HCT116 (cell line): ENCODE measurements at places on chromosomes 7 and 10.

- no peak for DNase-seq
Measured at GRCh38 chr10:26792758-26793495, 67.8 kb downstream of the ABI1 start.

DNA sequence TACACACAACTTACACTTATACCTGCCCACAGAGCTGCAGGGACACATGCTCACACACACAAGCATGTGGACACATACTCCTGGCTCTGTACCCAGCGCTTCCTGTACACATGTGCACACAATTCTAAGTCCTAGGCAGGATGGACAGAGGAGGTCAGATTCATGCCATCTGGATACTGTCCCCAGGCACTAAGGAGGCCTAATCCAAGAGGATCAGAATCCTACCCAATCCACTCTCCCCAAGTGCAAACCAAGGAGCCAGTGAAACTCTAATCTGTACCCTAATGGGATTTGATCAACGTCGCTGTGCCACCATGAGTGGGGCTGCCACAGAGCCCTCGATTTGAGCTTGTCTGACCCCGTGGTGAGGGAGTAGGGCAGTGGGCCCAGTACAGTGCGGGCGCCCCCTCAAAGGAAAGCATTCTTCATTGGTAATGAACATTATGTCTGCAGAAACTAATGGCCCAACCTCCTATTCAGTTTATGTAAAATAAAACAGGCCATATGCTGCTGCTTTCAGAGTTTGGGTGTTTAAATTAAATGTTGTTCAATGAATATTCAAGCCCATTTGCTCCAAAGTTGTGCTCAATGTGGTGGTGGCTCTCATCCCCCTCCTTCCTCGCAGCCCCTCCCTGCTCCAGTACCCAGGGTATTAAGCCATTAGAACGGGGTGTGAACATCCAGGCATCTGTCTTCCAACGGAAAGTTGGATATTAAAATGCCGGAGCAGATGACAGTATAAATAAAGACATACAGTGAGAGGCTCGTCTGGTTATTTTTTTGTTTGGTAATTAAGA is 26.4 kb downstream of the RPS24 start:
- DNase-seq: no peak

DNA sequence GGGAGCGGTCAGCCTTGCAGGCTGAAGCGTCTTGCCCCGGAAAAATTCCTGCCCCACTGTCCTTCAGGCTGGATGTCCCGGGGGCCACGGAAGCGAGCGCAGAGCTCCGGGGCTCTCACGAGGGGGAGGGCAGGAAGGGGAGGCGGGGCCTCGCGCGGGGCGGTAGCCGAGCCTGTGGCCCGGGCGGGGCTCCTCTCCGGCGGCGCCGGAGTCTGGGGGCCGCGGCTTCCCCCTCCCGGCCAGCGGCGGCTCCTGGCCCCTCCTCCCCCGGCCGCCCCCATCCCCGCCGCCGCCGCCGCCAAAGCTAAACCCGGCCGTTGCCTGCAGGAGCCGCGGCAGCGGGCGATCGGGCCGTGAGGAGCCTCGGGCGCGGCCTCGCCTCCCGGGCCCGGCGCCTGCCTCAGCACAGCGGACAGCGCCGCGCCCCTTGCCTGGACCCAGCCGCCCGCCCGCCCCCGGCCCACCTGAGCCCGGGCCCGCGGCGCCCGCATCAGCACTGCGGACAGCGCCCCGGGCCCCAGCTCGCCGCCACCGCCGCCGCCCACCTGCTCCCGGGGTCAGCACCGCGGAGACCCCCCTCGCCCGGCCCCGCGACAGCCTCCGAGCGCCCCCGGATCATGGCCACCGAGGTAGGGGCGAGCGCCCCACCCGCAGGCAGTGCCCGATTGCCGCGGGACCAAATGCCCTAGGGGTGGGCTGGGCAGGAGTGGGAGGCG is at the start of gene GOLGA7B:
TSS of gene GOLGA7B (plus strand) at position 157 of the 716 bp plus-strand sequence. CDS start at position 618, 461 bp downstream.
- DNase-seq: no peak

DNA sequence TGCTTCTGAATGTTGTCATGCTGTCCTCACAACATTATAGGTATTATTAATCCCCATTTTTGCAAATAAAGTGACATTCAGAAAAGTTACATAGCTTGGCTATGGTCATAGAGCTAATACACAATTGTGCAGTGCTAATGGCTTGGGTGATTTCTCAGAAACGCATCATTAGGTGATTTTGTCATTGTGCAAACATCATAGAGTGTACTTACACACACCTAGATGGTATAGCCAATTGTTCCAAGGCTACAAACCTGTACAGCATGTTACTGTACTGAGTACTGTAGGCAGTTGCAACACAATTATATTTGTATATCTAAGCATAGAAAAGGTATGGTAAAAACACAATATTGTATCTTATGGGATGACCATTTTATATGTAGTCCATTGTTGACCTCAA is 91.0 kb downstream of the BTAF1 start:
- no peak for DNase-seq

DNA sequence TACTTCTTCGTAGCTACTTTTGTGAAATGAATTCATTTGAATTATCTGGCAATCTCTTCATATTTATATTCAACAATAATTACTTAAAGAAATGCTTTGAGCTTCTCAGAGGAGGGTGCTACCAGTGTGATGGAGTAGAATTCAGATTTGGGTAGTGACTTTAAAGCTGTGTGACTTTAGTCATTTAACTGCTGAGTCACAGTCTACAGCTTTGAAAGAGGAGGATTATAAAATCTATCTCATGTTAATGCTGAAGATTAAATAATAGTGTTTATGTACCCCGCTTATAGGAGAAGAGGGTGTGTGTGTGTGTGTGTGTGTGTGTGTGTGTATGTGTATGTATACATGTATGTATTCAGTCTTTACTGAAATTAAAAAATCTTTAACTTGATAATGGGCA is 68.2 kb downstream of the CFTR start:
- DNase-seq: no peak

DNA sequence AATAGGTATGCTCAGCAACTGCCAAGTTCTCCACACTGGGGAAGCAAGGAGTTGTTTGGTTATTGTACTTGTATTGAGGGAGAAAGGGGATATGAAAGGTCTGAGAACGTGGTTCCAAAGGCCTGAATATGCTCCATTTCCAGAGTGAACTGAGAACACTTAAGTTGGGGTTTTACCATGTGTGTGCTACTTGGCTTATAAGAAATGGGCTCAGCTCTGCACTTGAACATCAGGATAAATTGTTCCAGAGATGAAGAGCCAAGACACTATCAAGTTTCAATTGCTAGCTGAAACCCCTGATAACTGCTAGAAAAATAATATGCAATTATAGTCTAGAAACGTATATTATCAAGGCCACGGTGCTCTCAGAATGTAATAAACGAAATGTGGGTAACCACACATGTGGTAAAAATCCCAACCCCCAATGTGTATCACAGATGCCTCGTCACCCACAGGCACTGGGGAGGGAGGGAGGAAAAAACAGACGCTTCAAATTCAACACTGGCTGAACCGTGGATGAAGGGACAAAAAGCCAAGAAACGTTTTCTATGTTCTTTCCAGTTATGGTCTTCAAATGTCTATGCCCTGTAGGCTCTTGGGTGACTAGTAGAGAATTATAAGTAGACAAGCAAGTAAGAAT is 16.3 kb downstream of the ELMO1 start:
- DNase-seq: no peak

- DNase-seq: no peak
Measured at GRCh38 chr10:13457958-13458686, 70.7 kb downstream of the BEND7 start.

- no peak for DNase-seq
Measured at GRCh38 chr10:111150691-111151090, 73.9 kb downstream of the ADRA2A start.

DNA sequence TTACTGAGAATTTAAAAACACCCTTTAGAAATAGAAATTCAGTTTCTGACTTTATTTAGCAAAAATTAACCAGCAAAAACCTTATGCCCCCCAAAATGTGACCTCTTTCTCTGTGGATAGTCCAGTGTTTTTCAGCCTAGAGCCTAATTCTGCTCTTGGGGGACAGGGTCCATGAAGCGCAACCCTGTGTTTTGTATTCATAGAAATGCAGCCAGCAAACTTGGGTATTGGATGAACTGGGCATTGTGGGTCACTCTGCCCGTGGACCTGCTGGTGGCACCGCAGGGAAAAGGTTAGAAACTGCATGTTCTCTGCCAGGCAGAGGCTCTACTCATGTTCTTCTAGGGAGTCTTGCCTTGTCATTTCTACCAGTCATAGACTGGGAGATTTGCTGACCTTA is 787.4 kb upstream of the C7orf33 start:
- no peak for DNase-seq

- peak; percentile 7 for DNase-seq
Measured at GRCh38 chr7:105934572-105935185, 28.4 kb upstream of the CDHR3 start.

- DNase-seq: no peak
Measured at GRCh38 chr10:5042922-5043321, 39.3 kb upstream of the AKR1C2 start.

DNA sequence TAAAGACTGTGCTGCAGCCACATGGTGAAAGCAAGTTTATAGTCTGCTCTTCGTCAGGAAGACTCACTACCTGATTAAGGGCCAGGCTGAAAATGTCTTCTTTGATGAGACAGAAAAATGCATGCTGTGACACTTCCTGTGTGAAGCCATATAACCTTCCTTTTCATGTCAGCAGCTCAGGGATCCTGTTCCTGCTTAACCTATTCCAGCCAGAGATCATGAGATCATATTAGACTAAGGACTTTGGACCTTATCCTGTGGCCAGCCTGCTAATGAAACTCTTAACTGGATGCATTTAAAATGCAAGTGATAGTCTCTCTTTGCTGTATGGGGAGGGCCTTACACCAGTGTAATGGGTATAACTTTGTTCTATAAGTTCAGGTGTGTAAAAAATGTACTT is 165.2 kb downstream of the PTEN start:
- DNase-seq: no peak

DNA sequence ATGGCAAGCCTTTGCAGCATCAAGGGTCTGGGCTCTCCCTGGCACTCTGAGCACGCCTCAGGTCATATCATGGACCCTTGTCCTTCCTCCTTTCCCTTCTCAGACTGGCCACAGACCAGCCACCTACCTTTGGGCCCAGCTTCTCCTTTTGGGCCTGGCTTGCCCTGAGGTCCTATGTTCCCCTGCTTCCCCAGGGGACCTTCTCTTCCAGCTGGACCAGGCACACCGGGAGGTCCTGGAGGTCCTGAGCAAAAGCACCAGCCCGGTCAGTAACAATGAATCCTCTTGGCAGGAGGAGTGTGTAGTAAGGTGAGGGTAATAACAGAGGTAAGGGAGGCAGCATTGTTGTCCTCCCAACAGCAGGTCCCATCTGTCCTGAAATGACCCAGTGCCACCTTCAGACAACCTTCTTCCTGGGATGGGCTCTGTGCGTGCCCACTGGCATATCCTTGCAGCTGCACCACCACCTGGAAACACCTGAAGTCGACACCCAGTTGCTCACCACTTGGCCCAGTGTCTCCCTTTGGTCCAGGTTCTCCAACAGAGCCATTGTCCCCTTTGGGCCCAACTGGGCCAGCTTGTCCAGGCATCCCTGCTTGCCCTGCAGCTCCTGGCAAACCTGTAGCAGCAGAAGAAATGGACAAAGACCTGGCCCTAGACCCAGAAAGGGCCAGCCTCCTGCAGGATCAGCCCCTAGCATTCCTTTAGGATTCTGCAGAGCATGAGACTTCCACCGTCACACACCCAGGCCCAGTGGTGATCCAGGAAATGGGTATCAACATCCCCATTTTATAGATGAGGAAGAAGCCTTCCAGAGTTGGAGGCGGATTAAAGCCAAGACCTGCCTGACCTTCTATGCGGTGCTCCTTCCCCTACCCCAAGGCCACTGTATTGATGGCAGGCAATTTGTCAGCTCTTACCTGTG is 6.4 kb downstream of the SFTPD start:
- no peak for DNase-seq

DNA sequence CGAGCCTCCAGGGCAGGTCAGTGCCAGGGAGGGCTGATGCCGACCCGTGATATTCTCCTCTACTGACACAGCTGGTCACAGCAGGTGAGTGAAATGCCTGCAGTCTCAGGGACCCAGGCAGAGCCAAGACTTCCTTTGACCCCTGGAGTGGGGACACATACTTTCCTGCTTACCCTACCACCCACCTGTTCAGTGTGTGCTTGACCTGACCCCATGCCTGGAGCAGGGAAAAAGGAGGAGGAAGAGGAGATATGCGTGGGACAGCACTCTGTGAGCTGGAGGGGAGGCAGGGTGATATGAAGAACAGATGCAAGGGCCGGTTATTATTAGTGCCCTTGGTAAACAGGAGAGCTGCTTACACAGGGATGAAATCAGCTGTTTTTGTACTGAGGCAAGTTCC is 40.8 kb upstream of the WIPF3 start:
- no peak for DNase-seq

GRCh38 chr10:103969857-103970627 is 3.1 kb downstream of the SLK start:
- no peak for DNase-seq

DNA sequence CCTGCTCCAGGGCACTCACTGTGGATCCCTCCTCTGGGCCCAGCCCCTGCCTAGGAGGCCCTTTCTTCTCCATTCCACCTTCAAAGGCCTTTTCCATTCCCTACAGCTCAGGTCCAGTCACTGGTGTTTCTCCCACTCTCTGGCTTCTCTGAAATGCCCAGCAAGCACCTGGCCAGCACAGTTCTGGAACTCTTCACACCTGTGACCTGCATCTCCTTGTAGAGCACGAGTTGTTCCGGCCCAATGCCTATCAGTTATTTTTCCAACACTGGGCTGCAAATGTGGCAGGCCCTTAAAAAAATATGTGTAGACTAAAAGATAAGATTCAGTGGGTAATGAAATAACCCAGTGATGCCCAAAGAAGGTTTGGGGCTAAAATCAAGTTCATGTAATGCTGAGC is 87.1 kb downstream of the PRLHR start:
- no peak for DNase-seq

DNA sequence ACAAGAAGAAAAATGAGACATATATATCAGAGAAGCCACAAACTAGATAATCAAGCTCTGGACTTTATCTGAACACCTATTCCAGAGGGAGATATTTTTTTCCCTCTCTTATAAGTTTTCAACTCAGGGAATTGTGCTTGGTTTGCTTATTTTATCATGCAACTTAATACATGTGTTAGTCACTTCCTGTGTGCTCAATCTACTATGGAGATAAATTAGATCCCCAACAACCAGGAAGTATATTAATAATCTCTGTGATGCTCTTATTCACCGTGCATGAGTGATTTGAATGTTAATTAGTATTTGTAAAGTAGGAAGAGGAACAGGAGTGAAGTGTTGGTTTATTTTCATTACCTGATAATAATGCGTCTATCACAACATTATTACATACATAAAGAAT is 38.8 kb upstream of the ZNF365 start:
- no peak for DNase-seq

DNA sequence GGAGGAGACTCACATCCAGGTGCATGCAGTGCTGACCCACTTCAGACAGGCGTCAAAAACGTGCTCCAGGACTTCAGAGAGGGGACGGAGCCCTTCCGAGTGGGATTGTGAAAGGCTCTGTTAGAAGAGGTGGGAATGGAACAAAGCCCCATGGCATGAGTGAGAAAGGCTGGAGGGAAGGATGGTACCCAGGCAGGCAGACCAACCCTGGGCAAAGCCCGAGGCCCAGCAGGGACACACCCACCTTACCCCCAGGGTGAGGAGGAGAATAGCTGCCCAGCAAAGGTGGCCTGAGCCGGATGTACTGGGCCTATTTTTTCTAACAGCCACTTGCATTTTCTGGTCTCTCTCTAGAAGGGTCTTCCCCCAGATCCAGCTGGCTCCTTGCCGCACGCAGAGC is 14.8 kb downstream of the CHAT start:
- DNase-seq: no peak
